ENCODE measurements at places on chromosomes 2 and 18.

DNA sequence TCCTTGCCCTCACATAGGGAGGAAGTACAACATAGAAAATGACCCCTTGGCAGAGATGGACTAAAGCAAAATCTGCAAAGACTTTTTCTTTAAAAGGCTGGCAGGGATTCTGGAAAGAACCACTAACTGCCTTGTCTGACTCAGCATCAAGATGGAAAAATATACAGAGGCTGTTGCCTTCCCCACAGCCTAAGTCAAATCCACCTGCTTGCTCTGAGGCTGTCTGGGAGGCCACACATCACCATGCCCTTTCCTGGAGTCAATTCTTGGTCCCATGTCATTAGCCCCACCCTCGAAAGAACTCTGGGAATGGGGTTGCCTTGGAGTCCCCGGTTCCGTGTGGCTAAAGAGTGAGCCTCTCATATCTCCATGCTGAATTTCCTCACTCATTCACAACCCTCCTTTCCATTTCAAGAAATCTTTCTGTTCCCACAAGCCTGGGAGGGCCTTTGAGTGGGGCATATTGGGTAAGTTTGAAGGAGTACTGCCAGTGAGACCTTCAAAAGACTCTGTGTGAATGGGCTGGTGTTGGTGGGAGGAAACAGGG lies 39.4 kb downstream of the BMP10 start:
- DNase-seq, result no peak

GRCh38 chr2:100513650-100514049 lies 43.4 kb downstream of the NMS start:
- DNase-seq, result no peak

- DNase-seq, result no peak
Observed at GRCh38 chr18:63145166-63145850, 174.3 kb downstream of the BCL2 start.

DNA sequence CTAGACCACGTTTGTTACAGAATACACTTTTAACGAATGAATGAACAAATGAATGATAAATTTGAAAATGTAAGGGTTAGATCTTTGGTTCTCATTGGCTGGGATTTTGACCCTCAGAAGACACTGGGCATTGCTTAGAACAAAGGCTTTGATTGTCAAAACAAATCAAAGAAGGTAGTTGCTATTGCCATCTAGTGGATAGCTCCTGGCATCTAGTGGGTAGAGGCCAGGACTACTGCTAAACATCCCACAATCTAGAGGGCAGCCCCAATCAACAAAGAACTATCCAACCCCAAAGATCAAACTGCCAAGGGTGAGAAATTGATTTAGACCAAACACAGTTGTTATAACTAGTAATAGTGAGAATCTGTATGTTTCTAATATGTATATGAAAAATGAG lies 552.3 kb downstream of the KCNJ3 start:
- DNase-seq, result no peak

DNA sequence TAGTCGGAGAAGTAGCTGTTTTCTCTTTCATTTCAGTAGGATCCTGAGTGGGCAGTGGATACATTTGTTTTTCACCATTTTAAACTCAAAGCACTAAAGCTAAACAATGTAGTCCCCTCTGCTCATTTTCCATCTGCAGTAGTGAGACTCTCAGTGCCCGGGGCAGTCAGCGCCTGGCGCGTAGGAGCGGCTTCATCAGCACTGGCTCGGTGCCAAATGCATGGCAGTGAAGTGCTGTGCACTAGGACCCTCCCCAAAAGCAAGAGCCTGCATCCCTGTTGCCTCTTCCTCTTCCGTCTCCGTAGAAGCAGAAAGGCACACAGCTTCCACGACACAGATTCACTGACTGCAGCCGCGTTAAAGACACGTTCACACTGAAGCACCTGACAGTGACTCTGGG lies 19.0 kb upstream of the ESPNL start:
- DNase-seq, result no peak

- no peak for DNase-seq
Observed at GRCh38 chr2:121897335-121897970, 142.0 kb downstream of the TSN start.

- DNase-seq, result no peak
Observed at GRCh38 chr2:216633616-216634369, 573 bp downstream of the IGFBP2 start.

- DNase-seq, result no peak
Observed at GRCh38 chr2:241505781-241506201, 2.6 kb downstream of the STK25 start.

GRCh38 chr2:124001696-124002430 lies 23.2 kb upstream of the CNTNAP5 start:
- no peak for DNase-seq

DNA sequence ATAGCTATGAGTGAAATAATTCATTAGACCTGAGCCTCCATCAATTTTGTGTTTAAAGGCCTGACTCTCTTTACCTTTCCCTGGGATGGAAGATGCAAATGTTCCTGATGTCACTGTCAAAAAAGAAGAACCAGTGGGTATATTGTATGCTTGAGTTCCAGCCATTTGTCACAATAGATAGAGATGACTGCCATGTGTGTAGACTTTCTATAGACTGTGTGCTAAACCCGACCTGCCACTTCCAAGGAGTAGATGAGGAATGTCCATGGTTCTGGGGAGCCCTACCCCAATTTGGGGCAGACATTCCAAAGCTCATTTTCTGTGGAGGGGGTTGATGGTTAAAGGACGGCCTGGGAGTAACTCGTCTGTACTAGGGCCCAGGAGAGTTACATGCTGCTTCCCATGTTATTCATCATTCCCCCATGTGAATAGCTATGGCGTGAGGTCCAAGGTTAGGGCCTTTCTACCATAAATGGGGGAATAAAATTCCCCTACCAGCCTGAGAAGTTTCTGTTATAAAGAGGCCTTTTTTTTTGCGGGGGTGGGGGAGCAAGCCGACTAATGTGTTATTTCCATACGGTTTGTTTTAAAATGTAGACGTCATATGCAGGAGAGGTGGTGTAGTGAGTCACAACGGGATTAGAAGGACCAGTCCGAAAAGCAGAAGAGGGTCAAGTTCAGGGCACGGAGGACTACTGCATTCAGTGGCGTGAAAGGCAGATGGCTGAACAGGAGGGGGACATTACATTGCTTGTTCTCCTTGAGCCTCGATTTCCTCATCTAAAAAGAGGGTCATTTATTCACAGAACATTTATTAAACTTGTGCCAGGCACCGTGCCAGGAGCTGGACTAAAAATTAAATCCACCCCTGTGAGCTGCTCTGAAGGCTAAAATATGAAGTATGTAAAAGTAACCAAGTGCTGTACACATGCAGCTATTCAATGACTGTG lies 24.0 kb downstream of the IL1B start:
- DNase-seq, result no peak

GRCh38 chr18:36685580-36685979 lies 143.2 kb downstream of the TPGS2 start:
- DNase-seq, result no peak

- DNase-seq, result no peak
Observed at GRCh38 chr2:187390891-187391290, 57.2 kb downstream of the CALCRL start.

DNA sequence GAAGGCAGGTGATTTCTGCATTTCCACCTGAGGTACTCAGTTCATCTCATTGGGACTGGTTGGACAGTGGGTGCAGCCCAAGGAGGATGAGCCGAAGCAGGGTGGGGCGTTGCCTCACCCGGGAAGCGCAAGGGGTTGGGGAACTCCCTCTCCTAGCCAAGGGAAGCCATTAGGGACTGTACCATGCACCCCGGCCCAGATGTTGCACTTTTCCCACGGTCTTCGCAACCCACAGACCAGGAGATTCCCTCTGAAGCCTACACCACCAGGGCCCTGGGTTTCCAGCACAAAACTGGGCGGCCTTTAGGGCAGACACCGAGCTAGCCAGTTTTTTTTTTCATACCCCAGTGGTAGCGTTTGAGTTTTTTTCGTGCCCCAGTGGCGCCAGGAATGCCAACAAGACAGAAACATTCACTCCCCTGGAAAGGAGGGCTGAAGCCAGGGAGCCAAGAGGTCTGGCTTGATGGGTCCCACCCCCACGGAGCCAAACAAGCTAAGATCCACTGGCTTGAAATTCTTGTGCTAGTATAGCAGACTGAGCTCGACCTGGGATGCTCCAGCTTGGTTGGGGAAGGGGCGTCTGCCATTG lies 75.9 kb upstream of the RANBP2 start:
- no peak for DNase-seq

DNA sequence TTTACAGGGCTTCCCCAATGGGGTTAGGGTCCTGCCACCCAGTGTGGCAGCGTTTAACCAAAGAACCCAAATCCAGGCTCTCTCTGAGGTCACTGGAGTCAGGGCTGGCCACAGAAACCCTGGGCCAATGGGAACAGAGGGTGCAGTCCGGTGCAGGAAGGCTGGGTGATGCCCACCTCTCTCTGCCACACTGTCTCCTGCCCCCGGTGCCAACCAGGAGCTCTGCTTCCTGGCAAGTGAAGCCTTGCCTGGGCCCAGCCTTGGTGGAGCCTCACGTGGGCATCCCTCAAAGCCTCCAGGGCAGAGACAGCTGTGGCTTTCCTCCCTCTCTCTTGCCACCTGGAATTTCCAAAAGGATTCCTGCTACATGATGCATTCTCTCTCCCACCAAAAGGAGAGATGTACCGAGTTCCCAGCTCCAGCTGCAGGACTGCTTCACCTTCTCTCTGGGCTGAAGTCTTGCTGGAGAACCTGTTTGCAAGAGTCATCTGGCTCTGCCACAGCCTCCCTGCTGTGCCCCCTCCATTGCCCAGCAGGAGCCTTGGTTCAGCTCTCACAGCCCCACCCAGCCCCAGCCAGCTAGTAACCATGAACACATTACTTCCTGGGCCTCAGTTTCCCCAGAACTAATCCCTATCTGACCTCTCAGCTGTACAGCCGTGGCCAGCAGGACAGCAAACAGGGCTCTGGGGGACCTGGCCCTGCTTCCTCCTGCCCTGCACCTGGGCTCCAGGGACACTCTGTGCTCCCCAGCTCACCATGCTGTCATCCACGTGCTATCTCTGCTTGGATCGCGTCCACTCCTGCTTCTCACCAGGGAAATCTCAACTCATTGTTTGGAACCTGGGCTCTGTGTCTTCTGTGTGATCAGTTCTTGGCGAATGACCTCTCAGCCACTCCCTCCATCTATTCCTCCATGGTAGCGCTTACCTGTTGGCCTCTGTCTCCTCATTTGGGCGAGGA lies 43.4 kb downstream of the KCNF1 start:
- no peak for DNase-seq

DNA sequence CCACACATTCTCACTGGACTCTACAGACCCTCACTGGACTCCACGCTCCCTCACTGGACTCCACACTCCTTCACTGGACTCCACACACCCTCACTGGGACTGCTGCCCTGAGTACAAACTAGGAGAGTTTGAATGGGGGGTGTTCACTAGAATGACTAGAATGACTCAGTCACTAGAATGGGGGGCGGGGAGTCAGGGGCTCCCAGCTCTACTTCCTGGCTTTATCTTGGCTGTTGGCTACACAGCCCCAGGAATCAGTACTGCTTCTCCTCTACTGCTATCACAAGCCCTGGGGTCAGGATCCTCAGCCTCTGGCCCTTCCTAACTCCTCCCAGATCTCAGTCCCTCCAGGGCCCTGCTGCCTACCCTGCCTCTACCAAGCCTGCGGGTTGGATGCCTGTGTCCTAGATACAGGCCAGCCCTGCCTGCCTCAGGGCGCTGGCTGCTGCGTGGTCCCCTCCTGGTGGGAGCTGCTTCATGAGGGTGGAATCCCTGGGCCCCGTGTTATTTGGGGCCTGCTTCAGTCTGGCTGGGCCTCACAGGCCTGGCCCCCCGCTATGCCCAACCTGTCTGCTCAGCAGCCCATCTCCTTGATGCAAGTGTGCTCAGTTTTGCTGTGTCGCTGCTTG lies 7.8 kb downstream of the PTMA start:
- DNase-seq, result peak; percentile 34

DNA sequence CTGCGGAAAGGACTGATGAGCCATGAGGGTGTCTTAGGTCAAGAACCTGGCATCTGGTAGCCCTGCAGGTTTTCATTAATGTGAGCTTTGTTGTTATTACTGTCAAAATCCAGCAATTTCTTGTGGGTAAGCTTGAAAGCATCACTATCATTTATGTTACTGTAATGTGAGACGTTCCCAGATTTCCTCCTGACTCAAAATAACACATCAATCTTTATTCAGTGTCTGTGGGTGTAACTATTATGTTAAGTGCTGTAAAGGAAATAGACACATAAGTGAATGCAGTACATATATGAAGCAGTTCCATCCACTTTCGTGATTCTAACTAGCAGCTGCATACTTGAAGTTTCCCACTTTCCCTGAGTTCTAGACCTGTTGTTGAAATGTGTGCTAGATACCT lies 89.8 kb downstream of the FHOD3 start:
- no peak for DNase-seq

GRCh38 chr2:189673661-189674373 lies 653 bp upstream of the ANKAR start:
- no peak for DNase-seq

- no peak for DNase-seq
Observed at GRCh38 chr2:20400306-20400705, 46.6 kb upstream of the RHOB start.

- DNase-seq, result peak; percentile 28
Observed at GRCh38 chr2:135657806-135658582, 83.7 kb upstream of the UBXN4 start.

- DNase-seq, result no peak
Observed at GRCh38 chr2:234705108-234705507, 208.2 kb upstream of the ARL4C start.

DNA sequence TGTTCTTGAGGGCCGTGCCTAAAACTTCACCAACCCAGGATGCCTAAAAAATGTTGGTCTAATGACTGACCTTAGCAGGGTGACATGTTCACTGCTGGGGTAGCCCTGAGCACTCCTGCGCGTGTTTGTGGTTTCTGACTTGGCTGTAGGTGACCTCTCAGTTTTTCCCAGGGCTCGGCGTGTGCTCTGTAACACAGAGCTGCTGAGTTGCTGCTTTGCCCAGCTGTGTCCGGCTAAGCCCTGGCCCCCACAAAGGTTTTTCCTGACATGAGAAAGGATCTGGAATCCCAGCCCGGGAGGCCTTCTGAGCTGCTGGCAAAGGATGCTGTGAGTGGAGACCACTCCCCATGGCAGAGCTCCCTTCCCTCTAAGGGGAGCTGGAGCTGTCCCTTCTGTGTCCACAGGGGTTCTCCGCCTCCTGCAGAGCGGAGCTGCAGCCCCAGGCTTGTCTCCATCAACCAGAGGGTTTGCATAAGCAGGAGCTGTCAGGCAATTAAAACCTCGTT lies 52.7 kb downstream of the CRIM1 start:
- DNase-seq, result no peak

GRCh38 chr18:39638224-39638623 lies 2072.6 kb upstream of the CELF4 start:
- no peak for DNase-seq

DNA sequence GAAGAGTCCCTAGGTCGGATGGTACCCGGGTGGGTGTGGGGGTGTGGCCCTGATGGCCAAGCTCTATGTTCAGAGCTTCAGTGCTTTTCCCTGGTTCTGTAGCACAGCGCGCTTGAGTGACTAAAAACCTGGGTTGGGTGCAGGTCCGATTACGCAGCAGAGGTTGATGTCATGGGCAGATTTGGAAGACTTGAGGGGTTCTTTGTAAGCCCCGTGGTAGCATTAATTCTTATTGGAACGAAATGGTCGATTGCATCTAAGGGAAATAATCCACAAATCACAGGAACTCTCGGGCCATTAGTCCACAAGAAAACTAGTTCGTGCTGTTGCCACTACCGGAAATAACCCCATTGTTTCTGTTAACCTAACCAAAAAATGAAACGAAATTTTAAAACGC lies 9.0 kb downstream of the HOXD8 start:
- DNase-seq, result no peak

GRCh38 chr2:70356941-70357683 lies 55.2 kb upstream of the FAM136A start:
- DNase-seq, result no peak
